ENCODE measurements at places on chromosomes 7 and 10. TPM values are rescaled to one million over a fixed set of nuclear protein-coding genes. Genes with fewer than 3 reads are reported as not detected.

The ALOX5 gene
- 8.3 TPM for total RNA-seq

- no peak for DNase-seq
These were observed 138.0 kb upstream of the TARP start for GRCh38 chr7:38411404-38411803.

DNA sequence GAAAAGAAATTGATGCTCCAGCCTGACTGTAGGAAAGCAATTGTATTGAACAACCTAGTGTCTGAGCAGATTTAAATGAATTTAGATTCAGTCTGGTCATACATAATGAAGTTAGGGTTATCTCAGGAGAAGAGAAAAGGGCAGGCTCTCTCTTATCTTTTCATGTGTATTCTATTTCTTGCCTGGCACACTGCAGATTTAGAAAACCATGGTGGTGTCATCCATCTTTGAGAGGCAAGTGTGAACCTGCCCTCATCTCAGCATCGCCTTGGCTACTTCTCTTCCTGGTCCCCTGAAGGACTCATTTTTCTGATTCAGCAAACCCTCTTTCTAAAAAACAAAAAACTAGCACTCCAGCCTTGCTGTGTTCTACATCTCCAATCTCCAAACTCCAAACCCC, 137.7 kb downstream of the LRRC4 start:
- DNase-seq: no peak

GRCh38 chr7:14807507-14807906, 95.0 kb downstream of the DGKB start:
- DNase-seq: no peak

DNA sequence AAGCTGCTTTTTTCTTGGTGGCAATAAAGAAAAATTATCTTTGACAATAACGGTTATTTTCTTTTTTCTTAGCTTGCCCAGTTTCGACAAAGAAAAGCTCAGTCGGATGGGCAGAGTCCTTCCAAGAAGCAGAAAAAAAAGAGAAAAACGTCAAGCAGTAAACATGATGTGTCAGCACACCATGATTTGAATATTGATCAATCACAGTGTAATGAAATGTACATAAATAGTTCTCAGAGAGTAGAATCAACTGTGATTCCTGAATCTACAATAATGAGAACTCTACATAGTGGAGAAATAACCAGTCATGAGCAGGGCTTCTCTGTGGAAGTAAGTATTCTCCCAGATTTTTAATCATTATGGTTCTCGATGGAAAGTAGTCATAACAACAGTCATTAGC, 33.0 kb downstream of the AKAP9 start:
- DNase-seq: no peak

DNA sequence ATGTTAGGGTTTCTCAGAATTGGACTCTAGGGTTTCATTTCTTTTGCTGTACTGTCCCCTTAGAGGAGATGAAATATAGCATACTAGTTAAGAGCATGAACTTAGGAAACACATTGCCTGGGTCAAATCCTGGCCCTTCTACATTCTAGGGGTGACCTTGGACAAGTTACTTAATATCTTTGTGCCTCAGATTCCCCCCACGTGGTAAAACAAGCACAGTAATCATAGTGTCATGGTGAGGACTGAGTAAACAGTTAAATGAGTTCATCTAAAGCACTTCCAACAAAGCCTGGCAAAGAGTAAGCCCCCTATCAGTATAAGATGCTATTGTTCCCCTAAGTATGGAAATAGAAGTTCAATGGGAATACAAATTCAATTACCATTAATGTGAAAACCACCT, 5.1 kb downstream of the DPY19L1 start:
- DNase-seq: no peak

Measured in heart right ventricle (tissue), 16 donors.